Gastroesophageal sphincter (tissue), 4 donors: ENCODE measurements at places on chromosomes 2 and 18.

GRCh38 chr2:220569112-220569897 is 941.9 kb downstream of the SLC4A3 start:
- ATAC-seq = no peak

GRCh38 chr2:141055531-141055930 is 1075.3 kb downstream of the LRP1B start:
- ATAC-seq = no peak

- ATAC-seq = no peak
These were observed 19.1 kb downstream of the MAL start for GRCh38 chr2:95044601-95045000.

GRCh38 chr2:159506202-159506601 is 110.1 kb downstream of the BAZ2B start:
- no peak for ATAC-seq

GRCh38 chr2:28952836-28953211 is 28.3 kb upstream of the TOGARAM2 start:
- no peak for ATAC-seq

DNA sequence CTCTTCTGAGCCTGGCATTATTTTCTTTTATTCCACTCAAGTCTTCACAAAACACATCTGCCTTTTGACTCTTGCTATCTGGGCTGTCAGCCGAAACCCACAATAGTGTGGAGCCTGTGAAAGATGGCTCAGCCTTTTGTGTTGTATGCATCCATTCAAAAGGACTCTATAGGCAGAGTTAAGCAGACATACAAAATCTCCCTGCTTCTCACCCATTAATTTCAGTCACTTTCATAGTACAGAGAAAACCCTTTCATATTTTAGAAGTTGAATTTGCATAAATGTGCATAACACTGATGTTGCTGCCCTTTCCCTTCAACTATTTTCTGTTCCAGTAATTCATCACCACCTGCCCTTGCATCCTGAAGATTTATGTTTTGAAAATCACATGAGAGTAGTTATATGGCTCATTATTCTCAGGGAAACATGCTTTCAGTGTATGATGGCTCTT is 154.6 kb downstream of the EVA1A start:
- ATAC-seq = no peak

GRCh38 chr2:5352286-5352685 is 339.9 kb upstream of the SOX11 start:
- no peak for ATAC-seq

- ATAC-seq = no peak
These were observed 29.2 kb downstream of the HS6ST1 start for GRCh38 chr2:128289439-128289838.

DNA sequence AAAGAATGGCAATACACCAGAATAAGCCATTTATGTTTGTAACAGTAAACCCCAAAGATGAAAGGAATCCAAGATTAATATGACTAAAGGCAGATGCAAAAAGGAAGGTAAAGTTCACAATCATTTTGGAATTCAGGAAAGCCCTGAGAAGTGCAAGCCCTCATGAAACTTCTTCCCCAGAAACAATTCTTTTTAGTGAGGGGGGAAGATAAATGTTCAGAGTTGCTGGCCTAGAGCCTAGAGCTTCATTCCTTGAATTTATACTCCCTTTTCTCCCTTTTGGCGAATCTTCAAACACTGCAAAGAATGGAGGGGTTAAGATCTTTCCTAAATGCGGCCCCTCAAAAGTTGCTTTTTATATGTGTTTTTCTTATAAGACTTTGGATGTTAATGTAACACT is 368.8 kb downstream of the MEIS1 start:
- no peak for ATAC-seq

GRCh38 chr2:240961910-240962299 is 36.5 kb upstream of the SNED1 start:
- no peak for ATAC-seq

DNA sequence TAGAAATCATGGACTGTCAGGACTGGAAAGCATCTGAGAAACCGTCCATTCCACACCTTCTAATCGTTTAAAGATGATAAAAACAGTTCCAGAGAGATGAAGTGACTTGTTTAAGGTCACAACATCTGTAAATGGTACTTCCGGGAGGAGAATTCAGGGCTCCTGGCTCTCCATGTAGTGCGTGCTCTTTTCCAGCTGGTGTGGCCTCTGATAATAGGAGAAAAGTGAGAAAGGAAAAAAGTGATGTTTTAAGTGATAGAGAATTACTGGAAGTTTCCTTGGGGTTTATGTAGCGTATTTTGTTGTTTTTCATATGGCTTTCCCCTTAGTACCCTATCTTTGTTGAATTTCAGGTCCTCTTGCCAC is 663 bp downstream of the C2orf49 start:
- ATAC-seq = no peak

DNA sequence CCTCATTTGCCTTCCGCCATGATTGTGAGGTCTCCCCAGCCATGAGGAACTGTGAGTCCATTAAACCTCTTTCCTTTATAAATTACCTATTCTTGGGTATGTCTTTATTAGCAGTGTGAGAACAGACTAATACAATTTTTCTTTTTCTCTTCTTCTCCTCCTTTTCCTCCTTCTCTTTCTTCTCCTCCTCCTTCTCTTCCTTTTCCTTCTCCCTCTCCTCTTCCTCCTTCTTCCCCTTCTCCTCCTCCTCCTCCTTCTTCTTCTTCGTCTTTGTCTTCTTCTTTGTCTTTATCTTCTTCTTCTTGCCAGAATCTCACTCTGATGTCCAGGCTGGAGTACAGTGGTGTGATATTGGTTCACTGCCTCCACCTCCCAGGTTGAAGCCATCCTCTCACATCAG is 20.2 kb downstream of the SKA1 start:
- ATAC-seq = no peak
